ENCODE measurements at places on chromosomes 12 and 14.

- no peak for DNase-seq
Observed at GRCh38 chr14:56338674-56339073, 220.5 kb downstream of the PELI2 start.

- no peak for DNase-seq
Observed at GRCh38 chr14:54207476-54208462, 189.0 kb upstream of the CDKN3 start.

DNA sequence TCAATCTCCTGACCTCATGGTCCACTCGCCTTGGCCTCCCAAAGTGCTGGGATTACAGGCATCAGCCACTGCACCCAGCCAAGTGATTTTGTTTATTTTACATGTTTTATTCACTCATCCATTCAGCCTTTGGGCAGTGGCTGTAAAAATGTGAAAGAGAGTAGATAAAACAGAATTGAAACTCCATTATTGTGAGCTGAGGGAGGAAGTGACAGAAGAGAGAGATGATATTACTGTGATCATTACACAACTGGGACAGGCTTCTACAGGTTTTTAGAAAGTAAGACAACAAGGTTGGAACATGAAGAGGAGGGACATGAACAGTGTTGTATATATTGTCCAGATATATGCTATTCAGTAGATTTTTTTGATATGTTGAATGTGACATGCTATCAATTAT lies 25.0 kb downstream of the CREBL2 start:
- DNase-seq = no peak

DNA sequence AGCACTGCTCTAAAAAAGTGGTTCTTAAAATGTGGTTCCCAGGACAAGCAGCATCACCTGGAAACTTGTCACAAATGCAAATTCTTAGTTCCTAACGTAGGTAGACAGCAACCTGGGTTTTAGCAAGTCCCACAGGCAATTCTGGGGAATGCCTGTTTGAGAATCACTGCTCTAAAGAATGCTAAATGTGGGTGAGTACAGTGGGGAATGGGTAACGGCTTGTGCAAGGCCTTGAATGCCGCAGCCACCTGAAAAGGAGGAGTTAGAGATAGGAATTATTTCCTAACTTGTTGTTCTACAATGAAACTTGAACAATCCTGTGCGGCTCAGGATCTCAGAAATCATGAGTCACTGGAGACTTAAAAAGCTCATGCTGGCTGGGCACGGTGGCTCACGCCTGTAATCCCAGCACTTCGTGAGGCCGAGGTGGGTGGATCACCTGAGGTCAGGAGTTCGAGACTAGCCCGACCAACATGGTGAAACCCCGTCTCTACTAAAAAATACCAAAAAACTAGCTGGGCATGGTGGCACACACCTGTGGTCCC lies 34.9 kb downstream of the GNS start:
- no peak for DNase-seq

GRCh38 chr12:130162745-130163460 lies 639 bp downstream of the FZD10 start:
- no peak for DNase-seq

DNA sequence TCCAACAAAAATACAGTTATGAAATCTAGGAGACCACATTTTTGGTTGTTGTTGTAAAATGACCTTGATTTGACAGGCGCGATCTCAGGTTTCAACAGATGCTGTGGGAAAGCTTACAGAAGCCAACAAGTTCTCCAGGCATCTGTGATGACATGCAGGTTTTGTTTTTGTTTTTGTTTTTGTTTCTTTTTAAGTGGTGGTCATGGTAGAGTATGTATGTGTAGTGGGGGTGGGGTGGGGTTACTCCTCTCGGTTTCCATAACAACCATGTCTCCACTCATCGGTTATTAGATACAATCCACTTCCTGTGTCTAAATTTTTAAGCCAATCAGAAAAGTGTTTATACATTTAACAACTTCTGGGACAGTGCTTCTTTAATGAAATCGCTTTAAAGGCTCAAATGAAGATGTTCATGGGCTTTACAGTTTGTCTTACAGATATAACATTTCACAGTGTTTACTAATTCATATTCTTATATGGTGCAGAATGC lies 199.9 kb upstream of the FOXN3 start:
- DNase-seq = no peak

GRCh38 chr14:35355981-35356841 lies 48.3 kb downstream of the NFKBIA start:
- no peak for DNase-seq
